ENCODE measurements at places on chromosomes 2 and 18.

- no peak for DNase-seq
Observed at GRCh38 chr2:2664989-2665833, 334.1 kb upstream of the MYT1L start.

GRCh38 chr2:241802421-241803318 lies 6.3 kb upstream of the NEU4 start:
- DNase-seq, result no peak

- no peak for DNase-seq
Observed at GRCh38 chr2:12828980-12829379, 112.2 kb downstream of the TRIB2 start.

GRCh38 chr2:45699032-45699658 lies 47.7 kb downstream of the PRKCE start:
- peak; percentile 44 for DNase-seq

DNA sequence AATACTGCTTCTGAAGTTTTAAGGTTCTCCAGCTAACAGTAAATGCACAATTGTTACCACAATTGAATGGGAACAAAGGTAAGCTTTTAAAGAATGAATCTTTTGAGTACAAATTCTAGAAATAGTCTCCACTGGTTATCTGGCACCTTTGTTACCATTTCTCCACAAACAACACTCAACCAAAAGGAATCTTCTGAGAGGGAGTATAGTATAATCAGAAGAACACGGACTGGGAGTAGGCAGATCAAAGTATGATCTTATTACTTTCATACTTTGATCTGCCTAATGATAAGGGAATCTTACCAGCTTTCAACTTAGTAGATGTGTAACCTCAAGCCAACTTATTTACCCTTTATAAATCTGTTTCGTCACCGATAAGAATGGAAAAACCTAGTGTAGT lies 1.4 kb downstream of the CEP76 start:
- no peak for DNase-seq

DNA sequence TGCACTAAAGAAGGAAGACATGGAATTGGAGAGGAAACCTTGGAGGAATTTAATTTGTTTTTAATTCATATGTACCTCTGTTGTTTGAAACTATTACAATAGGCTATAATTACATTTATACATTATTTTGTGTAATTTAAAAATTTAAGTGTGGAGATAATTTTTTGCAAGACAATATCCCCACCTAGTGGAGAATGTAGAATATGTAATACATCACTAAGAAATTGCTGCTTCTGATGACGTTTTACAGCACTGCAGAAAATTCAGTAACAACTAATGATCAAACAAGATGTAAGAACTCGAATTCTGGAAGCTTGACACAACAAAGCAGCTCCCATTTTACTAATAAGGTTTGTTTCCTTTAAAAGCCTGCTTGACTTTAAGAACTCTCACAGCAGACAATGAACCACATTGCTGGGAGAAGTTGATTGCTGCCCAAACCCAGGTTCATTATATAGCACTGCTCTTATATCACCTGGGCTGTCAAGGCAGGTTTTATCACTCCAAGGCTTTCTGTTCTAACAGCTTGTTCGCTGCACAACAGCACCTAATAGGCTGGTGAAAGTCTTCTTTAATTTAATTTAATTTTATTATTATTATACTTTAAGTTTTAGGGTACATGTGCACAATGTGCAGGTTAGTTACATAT lies 53.4 kb downstream of the THADA start:
- DNase-seq, result peak; percentile 55

DNA sequence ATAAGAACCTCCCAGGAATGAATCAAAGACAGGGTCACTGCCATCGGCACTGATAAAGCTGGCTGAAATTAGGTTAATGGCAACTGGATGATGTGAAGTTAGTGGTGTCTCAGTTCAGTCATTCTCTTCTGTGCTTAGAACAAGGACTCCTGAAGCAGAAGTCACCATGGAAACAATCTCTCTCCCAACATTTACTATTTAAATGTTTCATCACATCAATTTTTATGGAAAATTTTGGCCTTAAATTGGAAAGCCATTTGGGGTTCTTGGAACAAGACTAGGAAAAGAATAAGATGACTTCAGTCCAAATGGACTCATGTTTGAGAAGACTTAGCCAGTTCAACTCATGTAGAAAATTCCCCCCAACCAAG lies 15.5 kb upstream of the ARL5A start:
- no peak for DNase-seq

DNA sequence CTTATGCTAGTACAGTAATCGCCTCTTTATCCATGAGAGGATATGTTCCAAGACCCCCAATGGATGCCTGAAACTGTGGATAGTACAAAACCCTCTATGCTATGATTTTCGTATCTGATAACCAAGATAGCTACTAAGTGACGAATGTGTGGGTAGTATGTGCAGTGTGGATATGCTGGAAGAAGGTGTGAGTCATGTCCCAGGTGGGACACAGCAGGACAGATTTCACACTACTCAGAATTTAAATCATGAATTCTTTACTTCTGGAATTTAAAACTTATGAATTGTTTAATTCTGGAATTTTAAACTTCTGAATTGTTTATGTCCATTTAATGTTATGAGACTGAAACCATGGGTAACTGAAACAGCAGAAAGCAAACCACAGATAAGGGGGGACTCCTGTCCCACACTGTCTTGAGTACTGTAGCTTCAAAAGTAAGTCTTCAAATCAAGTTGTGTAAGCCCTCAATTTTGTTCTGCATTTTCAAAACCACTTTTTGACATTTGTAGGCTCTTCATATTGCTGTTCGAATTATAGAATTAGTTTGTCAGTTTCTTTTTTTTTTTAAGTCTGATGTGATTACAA lies 116.0 kb downstream of the LTBP1 start:
- DNase-seq, result no peak

DNA sequence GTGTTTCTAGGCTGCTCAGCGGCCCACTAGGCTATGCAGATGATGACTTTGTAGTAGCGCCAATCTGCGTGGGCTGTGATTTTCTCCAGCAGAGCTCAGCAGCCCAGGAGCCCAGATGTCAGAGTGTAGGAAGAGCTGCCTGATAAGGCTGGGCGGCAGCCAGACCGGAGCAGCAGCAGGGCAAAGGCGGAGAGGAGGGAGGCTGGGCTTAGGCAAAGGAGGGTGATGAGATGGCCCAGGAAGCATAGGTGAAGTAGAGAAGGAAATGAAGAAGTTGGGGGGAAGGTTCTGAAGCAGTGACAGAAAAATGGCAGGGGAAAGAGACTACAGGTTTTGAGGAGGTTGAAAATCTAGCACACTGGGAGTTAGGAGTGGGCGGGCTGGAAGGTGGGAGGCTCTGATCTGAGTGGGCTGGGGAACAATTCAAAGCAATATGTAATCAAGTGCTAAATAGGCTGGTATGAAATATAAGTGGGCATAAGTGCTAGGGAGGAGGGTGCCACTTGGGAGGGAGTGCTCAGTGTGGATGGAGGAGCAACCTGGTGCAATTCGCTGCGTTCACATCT lies 50.6 kb upstream of the STPG4 start:
- no peak for DNase-seq

DNA sequence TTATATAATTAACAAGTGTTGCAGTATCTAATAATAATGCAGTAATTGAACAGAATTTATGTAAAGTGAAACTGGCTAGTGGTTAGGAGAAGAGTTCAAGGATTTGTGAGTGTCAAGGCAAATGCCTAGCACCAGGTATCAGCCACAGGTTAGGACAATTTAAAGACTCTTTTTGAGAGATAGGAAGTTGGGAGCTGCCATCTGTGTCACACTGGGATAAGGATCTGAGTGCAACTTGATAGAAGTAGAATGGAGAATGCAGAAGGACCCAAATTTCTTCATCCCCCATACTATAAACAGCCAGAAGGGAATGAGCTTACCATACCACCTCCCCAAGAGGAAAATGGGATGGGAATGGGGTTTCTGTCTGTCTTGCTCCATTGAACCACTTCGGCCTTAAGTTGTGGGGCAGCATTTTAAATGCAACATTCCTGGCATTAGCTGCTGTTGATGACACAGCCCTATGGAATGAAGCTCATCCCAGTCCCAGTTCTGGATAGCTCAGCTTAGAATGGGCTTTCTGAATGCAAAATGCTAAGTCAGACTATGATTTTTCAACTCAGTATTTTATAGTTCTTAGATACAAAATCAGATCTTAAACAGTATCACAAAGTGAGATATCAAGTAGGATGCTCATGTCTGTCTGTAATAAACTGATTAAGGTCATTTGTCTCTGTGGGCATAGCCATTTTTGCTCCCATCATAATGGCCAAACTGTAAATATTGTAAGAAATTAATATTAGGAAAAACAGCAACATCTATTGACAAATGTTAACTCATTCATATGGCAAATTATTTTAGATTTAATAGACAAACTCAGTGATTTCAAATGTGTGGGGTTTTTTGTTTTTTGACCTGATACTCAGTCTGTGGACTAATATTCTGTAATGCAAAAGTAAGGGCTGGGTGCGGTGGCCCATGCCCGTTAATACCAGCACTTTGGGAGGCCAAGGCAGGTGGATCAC lies 44.0 kb downstream of the GPR155 start:
- DNase-seq, result peak; percentile 77

DNA sequence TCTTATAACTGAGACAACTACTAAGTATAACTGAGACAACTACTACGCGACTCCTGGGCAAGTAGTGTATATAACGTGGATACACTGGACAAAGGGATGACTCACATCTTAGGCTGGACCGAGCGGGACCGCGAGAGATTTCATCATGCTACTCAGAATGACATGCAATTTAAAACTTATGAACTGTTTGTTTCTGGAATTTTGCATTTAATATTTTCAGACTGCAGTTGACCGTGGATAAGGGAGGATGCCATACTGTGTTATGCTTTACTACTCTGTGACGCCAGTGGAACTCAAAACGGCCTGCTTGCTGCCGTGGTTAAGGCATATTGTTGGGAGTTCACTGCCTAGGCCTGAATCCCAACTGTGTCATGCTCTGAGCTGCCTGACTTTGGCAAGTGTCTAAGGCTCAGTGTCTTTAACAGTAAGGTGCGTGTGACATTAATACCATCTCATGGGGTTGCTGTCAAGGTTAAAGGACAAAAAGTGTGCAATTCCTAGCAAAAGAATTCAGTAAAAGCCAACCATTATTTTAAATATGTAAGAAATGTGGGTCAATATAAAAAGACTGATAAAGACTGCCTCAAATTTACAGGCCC lies 64.6 kb downstream of the BMP10 start:
- DNase-seq, result peak; percentile 83

DNA sequence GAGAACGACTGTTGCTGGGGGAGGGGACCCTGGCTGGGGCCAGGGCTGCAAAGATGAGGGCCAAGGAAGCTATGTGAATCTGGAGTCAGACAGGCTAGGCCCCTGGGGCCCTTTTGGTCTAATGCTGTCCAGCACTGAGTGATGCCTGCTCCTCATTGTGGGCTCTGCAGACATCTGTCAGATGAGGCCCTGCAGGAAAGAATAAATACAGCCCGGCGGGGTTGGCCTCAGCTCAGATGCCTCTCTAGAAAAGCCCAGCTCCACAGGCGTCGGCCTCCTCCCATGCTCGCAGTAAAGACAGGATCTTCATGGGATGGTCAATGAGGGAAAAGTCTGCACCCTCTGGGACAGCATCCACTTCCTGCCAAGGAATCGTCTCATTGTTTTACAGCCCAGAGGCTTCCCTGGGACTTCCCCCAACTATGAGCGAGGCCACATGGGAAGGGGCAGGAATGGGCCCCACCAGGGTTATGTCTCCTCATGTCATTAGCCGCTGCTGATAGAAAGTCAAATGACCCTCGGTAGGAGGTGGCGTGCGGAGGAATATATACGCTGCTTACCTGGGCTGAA lies 125.8 kb upstream of the GLI2 start:
- DNase-seq, result no peak

- DNase-seq, result no peak
Observed at GRCh38 chr2:71800106-71800809, 346.9 kb downstream of the DYSF start.

DNA sequence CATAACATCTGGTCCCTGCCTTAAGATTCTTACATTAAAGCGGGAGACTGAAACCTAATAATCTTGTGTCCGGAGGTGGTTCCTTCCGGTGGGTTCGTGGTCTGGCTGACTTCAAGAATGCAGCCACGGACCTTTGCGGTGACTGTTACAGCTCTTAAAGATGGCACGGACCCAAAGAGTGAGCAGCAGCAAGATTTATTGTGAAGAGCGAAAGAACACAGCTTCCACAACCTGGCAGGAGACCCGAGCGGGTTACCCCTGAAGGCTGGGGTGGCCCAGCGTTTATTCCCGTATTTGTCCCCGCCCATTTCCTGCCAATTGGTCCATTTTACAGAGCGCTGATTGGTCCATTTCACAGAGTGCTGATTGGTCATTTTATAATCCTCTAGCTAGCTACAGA lies 122.3 kb upstream of the SIX2 start:
- DNase-seq, result no peak

GRCh38 chr18:62085756-62086155 lies 101.1 kb downstream of the PIGN start:
- DNase-seq, result no peak

DNA sequence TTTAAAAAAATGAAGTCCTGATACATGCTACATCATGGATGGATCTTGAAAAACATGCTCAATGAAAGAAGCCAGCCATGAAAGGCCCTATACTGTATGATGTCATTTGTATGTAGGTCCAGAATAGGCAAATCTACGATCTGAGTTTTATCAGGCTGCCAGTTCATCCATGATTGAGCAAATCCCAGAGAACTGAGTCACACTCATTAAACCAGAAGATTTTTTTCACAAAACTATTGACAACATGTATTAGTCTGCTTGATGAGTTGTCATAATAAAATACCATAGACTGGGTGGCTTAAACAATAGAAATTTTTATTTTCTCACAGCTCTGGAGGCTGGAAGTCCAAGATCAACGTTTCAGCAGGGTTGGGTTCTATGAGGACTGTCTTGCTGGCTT lies 130.7 kb downstream of the MREG start:
- no peak for DNase-seq

GRCh38 chr2:239814116-239814860 lies 210.9 kb downstream of the NDUFA10 start:
- DNase-seq, result no peak

- no peak for DNase-seq
Observed at GRCh38 chr18:31633392-31634330, 42.0 kb downstream of the TTR start.

DNA sequence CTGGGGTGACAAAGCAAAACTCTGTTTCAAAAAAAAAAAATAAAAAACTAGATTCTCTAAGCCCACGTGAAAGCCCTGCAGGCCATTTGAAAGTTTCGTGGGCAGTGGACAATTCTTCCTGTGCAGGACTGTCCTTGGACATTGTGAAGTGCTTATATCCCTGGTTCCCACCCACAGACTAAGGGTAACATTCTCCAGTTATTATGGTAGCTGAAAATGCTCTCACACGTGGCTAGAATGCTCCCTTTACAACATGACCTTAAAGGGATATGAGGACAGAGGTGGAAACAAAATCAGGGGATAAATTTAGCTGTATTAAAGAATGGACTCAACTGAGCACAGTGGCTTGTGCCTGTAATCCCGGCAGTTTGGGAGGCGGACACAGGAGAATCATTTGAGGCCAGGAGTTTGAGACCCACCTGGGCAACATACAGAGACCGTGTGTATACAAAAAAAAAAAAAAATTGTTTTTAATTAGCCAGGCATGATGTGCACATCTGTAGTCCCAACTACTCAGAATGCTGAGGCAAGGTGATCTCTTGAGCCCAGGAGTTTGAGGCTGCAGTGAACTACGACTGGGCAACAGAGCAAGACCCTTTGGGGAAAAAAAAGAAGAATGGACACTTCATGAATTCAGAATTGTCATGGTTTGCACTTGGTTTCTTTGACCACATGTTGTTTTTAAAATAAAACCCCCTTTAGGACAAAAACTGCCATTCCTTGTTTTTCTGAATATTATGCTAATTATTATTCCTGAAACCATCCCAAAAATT lies 167.9 kb downstream of the MGAT5 start:
- no peak for DNase-seq
